ENCODE measurements at places on chromosomes 3 and 15. TPM values are rescaled to one million over a fixed set of nuclear protein-coding genes. Genes with fewer than 3 reads are reported as not detected.

Gene DPPA2
- not detected for total RNA-seq

Gene GALNT15
- 15.5 TPM for total RNA-seq

Gene SAXO2
- total RNA-seq = not detected

Gene NAA80
- 20.7 TPM for total RNA-seq

Gene ATP10A
- total RNA-seq = 5.0 TPM

Gene ZNF80
- total RNA-seq = not detected

Gene SPINK8
- total RNA-seq = not detected

Gene NR2E3
- not detected for total RNA-seq

Gene RAB8B
- total RNA-seq = 12.3 TPM

Gene IL20RB
- 218 TPM for total RNA-seq

Gene C3orf20
- total RNA-seq = not detected

Gene TUSC7
- not detected for total RNA-seq

Gene GCNT3
- total RNA-seq = not detected

Gene CDHR4
- 0.45 TPM for total RNA-seq

Gene GRM7
- total RNA-seq = 0.48 TPM

Gene NEIL1
- 31.7 TPM for total RNA-seq

Gene ITPR1
- total RNA-seq = 27.0 TPM
